ENCODE measurements at places on chromosomes 13 and 19. TPM values are rescaled to one million over a fixed set of nuclear protein-coding genes. Genes with fewer than 3 reads are reported as not detected.

The LYPD5 gene
- 0.95 TPM for total RNA-seq

GRCh38 chr19:13926715-13927114, 11.5 kb downstream of the PODNL1 start:
- no peak for DNase-seq

- DNase-seq, result no peak
Observed at GRCh38 chr19:52176574-52176973, 5.2 kb upstream of the ZNF836 start.

DNA sequence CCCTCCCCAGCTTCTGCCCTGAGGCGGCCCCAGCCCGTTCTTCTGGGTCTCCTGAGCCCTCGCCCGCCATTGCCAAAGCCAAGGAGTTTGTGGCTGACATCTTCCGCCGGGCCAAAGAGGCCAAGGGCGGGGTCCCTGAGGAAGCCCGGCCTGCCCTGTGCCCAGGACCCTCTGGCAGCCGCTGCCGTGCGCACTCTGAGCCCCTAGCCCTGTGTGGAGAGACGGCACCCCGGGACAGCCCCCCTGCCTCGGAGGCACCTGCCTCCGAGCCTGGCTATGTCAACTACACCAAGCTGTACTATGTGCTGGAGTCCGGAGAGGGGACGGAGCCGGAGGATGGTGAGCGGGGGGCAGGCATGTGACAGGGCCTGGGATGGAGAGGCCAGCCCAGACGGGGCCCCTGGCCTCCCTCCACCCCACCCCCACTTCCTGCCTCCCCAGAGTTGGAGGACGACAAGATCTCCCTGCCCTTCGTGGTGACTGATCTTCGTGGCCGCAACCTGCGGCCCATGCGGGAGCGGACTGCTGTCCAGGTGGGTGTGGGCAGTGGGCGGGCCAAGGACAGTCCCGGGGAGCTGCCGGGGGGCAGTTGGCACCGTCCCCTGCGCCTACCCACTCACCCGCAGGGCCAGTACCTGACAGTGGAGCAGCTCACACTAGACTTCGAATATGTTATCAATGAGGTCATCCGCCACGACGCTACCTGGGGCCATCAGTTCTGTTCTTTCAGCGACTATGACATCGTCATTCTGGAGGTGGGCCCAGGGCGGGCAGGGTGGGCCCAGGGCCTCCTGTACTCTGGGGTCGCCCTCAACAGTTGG, 7.0 kb downstream of the DCAF15 start:
- DNase-seq, result no peak

DNA sequence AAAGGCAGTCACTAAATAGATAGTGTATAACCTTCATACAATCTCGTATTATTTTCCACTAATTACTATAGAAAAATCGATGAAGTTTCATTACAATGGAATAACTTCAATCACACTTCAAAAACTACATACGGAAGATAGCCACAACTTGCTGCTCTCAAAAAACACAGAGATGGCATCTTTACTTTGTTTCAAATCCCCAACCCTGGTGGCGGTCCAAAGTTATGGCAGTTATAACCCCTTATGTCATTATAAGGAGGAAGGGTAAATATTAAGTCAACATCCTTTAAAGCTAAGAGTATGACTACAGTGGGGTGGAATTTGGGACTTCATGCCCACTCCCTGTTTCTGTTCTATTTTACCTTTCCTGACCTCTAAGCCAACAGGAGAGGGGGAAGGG, 146.5 kb downstream of the LACC1 start:
- DNase-seq, result no peak

DNA sequence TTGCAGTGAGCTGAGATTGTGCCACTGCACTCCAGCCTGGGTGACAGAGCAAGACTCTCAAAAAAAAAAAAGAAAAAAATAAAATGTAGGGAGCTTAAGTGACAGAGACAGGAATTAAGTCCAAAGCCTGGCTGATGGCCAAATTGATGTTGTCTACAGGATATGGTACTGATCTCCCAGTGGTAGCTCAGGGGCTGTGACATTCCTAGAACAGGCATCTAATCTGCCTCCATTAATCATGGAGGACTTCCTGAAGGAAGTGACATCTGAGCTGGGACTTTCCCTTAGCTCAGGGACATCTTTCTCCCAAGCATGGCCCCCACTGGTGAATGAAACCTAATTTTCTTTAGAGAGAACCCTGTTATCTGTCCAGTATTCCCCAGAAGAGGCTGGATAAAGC, 11.4 kb upstream of the EDDM13 start:
- no peak for DNase-seq
